DMS79 (cell line): ENCODE measurements at places on chromosomes 7 and 10.
A peak's percentile ranks its signal among the peaks of the same experiment; 100 is the strongest.

DNA sequence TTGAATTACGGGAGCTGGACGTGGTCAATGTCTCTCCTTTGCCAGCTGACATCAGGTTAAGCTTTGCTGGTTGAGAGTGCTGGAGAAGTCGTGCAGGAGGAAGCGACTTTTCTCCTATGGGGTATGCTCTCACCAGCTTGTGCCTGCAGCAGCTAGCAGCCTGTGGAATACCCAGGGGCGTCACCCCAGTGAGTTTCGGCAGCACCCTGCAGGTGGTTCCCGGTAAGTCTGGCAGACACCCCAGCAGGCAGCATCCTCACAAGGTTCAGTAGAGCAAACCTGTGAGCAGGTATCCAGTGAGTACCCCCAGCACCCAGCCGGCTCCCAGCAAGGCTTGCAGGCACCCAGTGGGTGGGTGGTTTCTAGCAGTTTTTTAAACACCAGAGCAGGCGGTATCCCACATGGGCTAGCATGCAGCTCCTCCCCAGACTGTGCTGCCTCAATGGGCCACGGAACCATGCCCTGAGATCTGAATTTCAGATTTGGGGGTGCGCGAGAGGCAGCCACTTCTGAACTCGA, 74.8 kb upstream of the SVIL start:
- no peak for DNase-seq

- no peak for DNase-seq
These were observed 50.9 kb downstream of the LSMEM1 start for GRCh38 chr7:112531675-112532074.

- no peak for DNase-seq
These were observed 39.3 kb downstream of the TMEM178B start for GRCh38 chr7:141113131-141113530.

DNA sequence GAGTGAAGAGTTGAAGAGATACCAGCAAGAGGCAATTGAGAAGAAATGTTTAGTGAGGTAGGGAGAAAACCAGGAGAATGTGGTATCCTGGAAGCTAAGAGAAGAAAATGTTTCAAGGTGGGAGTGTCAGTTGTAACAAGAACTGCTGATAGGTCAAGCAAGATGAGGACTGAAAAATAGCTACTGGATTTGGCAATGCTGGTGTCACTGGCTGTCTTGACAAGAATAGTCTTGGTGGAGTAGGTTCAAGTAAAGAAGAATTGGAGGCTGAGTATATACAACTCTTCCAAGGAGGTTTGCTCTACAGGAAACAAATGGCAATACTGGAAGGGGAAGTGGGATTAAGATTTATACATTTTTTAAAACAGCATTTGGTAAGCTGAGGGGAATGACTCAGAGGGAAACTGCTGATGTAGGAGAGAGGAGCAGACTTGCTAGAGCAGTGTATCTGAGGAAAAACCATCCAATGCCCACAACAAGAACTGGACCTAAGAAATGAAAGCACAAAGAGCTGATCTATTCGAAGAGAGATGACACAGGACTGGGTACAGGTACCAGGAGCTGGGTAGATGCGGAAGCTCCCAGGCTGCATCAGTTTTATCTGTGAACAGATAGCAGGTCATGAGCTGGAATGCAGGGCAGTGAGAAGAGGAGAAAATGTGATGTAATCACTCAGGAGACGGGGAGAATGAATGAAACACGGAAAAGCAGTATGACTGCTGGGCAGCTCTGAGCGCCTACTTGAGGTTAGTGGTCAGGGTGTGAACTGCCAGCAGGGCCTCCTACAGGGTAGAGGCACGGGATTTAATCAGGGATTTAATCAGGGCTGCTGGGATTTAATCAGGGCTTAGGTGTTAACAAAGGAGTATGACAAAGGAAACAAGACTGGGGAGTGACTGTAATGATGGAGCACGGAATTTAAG, 34.5 kb downstream of the FAM25A start:
- DNase-seq: no peak

DNA sequence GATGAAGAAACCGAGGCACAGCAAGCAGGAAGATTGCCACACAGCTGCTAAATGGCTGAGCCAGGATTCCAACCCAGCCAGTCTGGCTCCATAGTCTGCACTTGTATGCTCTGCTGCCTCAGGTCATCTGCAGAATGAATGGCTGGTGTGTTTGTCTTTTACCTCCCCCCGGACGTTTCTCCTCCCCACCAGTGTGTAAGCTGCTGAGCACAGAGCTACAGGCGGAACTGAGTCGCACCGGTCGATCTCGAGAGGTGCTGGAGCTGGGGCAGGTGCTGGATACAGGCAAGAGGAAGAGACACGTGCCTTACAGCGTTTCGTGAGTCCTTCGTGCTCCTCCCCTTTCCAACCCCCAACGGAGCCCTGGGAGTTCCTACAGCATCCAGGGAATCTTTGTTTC, 2.6 kb downstream of the CNPY4 start:
- DNase-seq: peak; percentile 47
